Activated CD4-positive, alpha-beta T cell treated with anti-CD3 and anti-CD28 coated beads, Interleukin-2, amount 10 ng/mL, durations not matched to agents 24 days and 14 days (primary cell): ENCODE measurements at places on chromosomes 16 and 17.

GRCh38 chr17:63483038-63483437 is 6.2 kb downstream of the ACE start:
- DNase-seq: no peak

DNA sequence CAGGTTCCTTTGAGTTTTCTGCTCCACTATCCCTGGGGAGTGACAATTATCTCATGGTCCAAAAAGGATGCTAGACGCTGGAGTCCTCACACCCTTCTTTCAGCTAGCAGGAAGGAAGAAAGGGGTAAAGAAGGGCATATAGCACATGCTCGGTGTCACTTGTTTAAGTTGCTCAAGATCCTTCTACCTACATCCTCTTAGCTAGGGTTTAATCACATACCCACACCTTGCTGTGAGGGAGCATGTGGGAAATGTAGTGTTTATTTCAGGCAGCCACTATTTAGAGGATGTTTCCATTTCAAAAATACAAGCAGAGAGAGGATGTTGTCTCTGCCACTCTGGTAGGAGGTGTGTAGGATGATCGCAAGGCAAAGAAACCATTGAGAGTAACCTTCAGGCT is 4.5 kb downstream of the PRKCB start:
- no peak for DNase-seq

GRCh38 chr16:85651629-85652430 is 36.9 kb downstream of the GINS2 start:
- DNase-seq: no peak

DNA sequence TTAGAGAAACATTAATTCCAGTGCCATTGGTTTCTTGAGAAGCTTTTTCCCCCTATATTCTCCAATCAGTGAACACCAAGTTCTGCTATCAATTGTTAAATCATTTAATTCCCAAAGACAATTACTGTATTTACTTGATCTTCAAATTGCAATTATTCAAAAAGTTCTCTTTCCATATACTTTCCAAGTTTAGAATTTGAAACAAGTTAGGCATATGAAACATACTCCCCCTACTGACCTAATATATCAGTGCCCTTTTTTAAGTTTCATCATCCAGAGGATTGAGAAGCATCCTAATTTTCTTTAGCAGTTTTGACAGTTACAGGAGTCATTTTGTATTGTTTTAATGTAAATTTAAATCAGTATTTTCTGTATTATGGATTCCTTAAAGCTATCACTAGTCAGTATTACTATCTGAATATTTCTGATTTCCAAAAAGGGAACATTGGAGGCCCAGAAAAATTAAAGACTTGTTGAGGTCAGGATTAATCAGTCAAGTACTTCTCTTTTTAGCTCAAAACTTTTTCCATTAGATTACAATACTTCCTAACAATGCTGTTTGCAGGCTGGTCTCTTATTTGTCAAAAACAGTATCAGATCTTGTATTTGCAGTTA is 16.3 kb downstream of the MEIOC start:
- no peak for DNase-seq

- no peak for DNase-seq
Measured at GRCh38 chr16:30413112-30413806, 5.9 kb downstream of the ZNF771 start.

- no peak for DNase-seq
Measured at GRCh38 chr17:38613981-38614779, 8.4 kb upstream of the SRCIN1 start.
